ENCODE measurements at places on chromosomes 13 and 19.

DNA sequence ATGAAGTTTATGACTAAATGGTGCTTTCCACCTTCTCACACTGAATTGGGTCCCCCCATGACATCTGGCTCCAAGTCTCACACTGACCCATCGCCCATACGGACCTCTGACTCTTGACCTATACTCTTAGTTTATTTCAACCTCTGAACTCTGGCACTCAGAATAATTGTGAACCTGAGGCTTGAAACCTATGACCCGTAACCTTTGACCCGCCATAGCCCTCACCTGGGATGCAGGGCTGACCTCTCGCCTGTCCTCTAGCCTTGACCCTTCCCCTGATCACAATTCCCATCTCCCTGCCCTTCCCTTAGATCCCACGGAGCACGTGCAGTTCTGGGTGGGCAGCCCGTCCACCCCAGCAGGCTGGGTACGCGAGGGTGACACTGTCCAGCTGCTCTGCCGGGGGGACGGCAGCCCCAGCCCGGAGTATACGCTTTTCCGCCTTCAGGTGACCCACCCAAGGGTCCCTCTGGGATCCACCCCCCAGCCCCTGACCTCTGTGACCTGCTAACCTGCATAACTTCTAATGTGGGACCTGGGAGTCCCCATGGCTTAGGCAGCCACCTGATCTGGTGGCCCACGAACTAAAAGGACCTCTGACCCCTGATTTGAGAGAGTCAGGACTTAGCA is 5.1 kb downstream of the BCAM start:
- DNase-seq, result no peak

- DNase-seq, result no peak
Observed at GRCh38 chr19:43622070-43622469, 2.6 kb upstream of the ZNF428 start.

GRCh38 chr13:41244556-41244955 is 18.8 kb downstream of the MTRF1 start:
- DNase-seq, result no peak

DNA sequence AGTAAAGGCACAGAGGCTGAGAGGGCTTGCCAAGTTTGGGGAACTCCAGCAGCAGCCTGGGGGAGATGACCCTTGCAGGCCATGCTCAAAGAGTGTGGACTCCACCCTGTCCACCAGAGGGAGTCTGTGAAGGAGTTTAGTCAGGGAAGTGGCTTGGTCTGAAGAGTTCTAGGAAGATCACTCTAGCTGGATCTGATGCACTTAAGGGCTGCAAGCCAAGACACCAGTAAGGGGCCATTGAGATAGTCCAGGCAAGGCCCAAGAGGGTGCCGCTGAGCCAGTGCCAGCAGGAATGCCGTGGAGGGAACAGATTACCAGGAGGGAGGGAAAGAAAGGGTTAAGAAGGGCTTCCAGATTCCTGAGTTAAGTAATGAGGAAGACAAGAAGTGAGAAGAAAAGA is 68.7 kb downstream of the ZAR1L start:
- peak; percentile 33 for DNase-seq

DNA sequence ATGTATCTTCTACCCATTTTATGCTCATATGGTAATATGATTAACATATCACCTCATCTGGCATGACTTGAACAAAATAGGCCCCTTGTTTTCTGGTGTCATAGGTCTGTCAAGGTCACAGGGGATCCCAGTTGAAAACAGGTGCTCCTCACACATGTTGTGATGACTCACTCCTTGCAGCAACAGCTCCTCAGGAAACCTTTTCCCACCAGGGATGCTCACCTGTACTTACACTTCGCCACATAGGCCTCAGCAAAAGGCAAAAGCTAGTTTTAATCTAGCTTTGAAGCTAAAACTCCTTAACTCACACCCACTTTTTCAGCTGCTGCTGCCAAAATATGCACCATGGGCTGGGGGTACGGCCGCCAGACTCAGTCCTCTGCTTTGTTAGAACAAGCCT is 110.0 kb upstream of the SOX21 start:
- DNase-seq, result no peak

- no peak for DNase-seq
Observed at GRCh38 chr19:35301961-35302360, 10.0 kb downstream of the MAG start.

DNA sequence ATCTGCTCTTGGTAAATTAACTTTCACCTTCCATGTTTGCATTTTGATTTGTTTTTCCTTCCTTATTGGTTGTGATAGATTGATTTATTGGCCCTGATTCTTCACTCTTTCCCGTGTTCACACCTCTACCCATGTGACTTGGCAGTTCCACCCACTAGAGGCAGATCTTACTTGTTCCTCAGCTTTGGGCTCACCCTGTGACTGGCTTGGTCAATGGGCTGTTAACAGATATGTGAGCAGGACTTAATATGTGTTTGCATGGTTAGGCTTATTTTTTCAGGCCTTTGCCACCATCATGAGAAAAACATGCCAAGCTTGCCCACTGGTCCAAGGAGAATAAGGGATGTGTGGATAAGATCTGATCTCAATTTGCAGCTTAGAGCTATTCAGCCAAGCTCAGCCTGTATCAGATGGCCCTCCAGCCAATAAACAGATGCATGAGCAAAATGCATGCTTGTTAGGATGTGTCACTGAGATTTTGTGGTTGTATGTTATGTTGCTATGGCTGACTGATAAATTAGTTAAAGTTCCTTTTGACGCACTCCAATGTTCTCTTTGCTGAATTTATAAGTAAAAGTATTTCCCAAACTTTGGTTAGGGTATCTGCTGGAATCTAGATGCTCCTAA is 48.0 kb downstream of the RGCC start:
- no peak for DNase-seq
